Central memory CD4-positive, alpha-beta T cell (primary cell): ENCODE measurements at places on chromosomes 11 and 22.

DNA sequence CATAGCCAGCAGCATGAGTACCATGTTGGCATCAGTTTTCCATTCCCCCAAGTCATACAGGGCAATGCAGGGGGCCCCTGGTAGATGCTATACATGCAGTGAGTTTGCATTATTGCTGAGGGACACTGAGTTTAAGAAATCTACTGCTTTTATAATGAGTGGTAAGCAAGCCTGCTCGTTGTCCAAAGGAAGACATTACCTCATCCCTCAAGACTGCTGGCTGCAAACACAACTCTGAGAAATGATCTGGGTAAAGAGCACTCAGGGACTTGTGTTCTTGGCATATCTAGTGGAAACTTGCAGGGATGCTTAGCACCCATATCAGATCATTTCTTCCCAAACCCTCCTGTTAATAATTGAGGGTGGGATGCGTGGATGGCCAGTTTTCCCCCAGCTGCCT lies 77.9 kb downstream of the CWC15 start:
- no peak for DNase-seq

- no peak for DNase-seq
Measured at GRCh38 chr22:43828998-43829782, 17.1 kb upstream of the EFCAB6 start.

DNA sequence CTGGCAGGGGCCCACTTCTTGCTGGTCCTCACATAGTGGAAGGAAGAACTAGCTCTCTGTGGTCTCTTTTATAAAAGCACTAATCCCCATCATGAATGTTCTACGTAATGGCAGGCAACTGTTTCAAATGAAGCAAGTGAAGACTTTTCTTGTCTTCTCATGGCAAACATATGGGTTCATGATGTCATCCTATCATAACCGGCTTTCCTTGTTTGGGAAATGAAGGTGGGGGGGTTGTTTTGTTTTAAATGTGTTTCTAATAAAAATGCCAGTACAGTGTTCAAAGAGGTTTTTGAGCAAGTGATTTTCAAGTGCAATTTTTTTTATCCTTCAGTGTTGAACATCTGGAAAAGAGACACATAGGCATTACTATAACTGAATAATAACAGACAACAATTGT lies 33.4 kb downstream of the REXO2 start:
- DNase-seq = no peak

DNA sequence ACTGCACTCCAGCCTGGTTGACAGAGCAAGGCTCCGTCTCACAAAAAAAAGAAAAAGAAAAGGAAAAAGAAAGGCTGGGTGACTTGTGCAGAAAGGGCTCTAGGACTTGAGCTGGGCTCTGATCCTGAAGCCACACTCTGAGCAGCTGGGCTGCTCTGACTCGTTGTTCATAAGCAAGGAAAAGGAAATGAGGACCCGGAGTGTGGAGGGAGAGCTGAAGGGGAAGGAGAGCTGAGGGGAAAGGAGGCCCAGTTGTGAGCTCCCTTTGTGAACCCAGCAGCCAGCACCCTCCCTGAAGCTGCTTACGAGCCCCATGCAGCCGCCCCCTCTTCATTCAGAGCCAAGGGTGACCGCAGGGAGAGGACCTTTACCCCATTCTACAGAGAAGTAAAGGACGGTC lies 12.3 kb upstream of the SH3BP1 start:
- no peak for DNase-seq

GRCh38 chr22:27317971-27318428 lies 483.6 kb downstream of the MN1 start:
- no peak for DNase-seq

GRCh38 chr11:3967695-3968094 lies 112.2 kb downstream of the STIM1 start:
- no peak for DNase-seq

DNA sequence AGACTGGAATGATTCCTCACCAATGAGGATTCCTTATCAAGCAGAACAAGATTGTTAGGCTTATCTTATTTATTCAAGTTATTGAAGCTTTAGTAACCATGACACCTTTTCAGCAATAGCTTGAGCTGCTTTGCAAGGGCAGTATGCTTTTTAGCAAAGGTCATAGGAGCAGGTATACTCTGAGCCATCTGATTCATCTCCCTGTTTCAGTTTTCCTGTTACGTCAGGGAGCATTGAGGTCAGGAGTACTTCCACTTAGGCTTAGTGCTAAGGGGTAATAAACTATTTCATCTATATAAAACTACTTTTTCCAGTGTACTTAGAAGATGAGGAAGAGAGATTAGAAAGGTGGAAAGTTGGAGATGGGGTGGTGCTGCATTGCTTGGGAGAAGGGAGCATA lies 17.7 kb upstream of the ANKRD42 start:
- no peak for DNase-seq

- no peak for DNase-seq
Measured at GRCh38 chr11:104095791-104096190, 59.4 kb downstream of the DDI1 start.

DNA sequence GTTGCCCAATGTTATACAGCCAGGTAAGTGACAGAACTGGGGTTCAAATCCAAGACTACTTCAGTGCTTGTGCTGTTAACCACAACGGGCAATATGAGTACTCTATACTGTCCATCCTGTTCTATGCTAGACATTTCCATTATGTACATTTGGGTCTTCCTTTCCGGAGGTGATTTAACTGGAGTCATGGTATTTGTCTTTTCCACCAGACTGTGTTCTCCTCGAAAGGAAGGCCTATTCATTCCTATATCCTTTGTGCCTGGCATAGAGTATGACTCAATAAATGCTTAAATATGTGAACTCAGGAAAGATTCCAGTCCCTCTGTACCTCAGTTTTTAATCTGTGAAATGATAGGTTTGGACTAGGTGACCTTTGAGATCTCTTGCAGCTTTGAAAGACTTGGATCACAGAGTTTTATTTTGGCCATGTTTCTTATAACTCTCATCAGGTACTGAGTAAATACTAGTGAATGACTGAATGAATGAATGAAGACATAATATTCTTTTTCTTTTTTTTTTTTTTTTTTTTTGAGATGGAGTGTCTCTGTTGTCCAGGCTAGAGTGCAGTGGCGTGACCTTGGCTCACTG lies 6.6 kb downstream of the RNF121 start:
- DNase-seq = no peak

DNA sequence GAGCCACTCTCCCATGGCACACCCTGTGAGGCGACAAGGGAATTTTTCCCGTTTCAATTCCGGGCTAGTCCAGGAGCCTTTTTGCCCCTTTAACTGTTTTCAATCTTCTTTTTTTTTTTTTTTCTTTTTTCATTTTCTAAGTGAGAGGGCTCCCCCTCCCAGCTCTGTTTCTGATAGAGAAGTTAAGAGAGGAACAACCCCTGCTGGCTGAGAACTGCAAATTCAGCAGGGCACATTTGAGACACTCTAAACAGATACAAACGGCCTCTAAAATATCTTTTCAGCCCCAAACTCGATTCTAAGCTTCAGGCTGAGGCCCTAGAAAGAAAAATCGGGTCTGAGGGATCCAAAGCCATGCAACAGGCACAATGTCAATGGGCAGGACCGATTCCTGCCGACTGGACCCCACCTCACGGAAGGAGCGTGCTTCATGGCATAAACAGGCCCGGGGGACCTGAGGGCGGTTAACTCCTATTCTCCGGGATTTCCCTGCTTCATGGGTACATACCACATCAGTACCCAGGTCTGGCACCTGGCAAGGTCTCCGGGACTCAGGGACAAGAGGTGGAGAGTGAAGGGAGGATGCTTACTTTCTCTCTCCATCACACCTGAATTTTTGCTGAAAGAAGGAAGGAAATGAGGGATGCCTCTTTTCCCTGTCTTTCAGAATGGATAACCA lies 627.5 kb downstream of the BUD13 start:
- DNase-seq = no peak

- DNase-seq = no peak
Measured at GRCh38 chr11:95647355-95647754, 142.2 kb downstream of the FAM76B start.

DNA sequence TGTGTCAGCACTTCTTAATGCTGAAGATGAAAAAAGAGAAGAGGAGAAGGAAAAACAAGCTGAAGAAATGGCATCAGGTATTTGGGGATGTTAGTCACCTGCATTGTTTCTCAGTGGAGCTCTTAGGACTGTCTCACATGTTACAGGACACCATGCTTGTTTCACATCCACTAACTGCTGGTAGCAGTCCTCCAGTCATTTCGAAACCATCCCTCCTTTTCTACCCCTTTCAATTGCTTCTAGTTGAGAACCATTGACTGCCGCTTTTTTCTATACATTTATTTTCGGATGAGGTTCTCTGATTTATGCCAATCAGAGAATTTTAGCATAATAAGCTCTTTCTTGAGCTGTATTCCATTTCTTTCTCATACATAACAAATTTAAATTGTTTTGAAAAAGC lies 21.5 kb downstream of the BIRC2 start:
- DNase-seq = no peak

- DNase-seq = no peak
Measured at GRCh38 chr11:18748766-18749365, 22.9 kb upstream of the IGSF22 start.

DNA sequence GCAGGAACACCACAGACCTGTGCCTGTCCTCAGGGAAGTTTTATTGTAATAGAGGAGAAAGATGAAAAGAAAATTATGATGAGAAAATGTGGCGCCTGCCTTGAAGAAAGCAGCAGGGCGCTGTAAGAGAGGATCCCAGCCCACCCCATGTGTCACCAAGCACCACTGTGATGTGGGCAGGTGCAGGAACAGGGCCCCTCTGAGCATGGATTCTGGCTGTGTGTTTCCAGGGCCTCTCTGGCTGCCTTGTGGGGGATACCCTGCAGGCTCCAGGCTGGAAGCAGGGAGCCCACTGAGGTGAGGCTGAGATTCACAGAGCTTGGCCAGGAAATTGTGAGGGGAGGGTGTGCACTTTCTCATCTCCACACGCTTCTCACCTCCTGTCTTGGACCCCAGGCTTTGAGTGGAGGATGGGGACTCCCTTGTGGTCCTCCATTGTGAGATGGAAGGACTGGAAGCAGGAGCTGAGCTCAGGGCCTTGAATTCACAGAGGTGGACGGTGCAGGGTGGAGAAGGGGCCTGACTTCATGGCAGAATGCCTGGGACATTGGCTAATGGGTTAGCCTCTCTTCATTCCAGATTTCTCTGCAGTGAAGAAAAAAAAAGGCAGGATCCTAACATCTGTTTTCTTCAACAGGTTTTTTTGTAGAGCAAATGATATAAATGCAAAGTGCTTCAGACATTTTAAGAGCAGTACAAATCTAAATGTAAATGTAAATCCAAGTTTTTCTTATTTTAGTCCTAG lies 246.6 kb upstream of the B3GAT1 start:
- no peak for DNase-seq

DNA sequence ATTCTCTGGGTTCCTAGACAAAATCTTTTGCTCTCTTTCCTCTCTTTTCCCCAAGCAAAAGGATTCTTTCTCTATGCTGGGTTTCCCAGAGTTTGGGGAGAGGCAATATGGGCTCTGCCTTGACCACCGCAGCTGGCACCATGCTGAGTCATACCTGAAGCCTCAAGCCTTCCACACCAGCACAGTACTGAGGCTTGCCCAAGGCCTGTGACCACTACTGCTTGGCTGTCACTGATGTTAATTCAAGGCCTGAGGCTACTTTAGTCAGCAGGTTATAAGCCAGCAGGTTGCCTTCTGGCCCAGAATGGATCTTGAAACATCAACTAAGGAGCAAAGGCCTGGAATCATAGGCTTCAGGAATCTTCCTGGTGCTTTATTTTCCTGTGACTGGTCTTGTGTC lies 185.3 kb downstream of the DYNC2H1 start:
- no peak for DNase-seq

DNA sequence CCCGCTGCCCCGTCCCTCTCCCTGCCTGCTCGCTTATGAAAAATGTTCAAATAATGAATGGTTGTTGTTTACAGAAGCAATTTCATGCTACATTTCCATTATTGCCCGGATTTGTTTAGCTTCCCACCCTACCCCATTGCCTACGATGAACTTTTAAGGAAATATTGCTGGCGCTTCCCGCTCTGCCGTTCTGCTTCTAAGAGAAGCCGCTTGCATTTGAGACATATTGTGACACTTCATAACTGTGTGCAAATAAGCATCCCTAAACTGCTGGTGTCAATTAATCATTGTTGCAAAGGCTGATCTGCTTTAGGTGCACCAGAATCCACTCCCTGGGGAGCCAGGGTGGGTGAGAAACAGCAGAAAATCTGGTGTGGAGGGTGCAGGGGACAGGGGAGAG lies 52.3 kb upstream of the LMO1 start:
- DNase-seq = no peak

GRCh38 chr22:48948575-48949170 lies 879.0 kb downstream of the BRD1 start:
- DNase-seq = no peak

- no peak for DNase-seq
Measured at GRCh38 chr11:119584193-119585042, 144.6 kb downstream of the NECTIN1 start.

DNA sequence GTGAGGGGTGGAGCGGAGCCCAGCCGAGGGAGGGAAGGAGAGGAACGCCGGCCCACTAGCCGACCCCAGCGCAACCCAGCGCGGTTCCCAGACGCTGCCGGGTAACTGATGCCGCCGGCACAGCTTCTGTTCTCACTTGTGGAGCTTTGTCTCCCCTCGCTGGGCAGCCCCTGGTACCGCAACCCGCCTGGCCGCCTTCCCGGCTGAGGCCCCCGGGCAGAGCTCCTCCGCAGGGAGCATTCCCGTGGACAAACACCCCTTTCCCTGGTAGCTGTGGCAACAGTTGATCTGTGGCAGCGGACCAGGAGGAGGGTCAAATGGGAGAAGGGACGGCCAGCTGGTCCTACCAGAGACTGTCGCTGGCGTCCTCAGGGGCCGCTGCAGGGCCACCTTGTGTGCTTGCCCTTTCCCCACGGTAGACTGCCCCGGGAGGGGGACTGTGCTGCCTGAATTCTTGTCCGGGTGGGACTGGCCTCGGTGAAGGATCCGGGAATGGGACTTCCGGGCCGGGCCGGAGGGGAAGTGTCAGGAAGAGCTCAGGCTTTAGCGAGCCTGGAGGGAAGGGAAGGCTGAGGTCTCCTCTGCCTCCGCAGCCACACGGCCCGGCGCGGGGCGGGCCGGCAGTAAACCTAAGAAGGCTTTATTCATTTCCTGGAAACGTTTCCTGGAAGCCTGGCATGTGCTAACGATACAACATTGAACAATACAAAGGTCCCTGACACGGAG lies 468.0 kb downstream of the OPCML start:
- no peak for DNase-seq

DNA sequence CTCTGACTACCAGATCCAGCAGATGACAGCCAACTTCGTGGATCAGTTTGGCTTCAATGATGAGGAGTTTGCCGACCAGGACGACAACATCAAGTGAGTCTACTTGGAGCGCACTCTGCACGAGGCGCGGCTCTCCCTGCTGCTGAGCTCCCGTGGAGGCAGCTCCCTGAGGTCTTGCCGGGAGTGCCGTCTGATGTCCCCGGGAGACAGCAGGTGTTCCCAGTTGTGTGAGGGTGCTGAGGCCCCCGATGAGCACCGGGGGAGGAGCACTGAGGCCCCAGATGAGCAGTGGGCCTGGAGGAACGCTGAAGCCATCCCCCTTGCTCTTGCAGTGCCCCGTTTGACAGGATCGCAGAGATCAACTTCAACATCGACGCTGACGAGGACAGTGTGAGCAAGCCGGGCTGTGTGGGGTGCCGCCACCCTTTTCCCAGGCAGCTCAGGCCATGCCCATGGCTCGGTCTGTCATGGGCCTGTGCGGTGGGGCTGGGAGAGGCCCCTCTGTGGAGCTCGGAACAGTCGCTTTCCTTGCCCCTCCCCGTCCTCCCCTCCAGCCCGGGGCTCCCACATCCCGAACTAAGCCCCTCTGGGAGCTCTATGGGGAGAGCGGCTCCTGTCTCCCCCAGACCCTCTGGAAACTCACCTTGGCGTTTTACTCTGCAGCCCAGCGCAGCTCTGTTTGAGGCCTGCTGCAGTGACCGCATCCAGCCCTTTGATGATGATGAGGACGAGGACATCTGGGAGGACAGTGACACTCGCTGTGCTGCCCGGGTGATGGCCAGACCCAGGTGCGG lies 37.1 kb downstream of the SBF1 start:
- DNase-seq = no peak
